ENCODE measurements at places on chromosomes 12 and 14.

- no peak for DNase-seq
Observed at GRCh38 chr12:52086944-52087835, 7.7 kb downstream of the SMIM41 start.

GRCh38 chr12:38527631-38528030, 211.1 kb downstream of the ALG10B start:
- DNase-seq, result no peak

- peak; percentile 49 for DNase-seq
Observed at GRCh38 chr12:51980051-51980808, 26.5 kb upstream of the TAMALIN start.

- DNase-seq, result no peak
Observed at GRCh38 chr14:20418501-20418909, 5.2 kb upstream of the TEP1 start.

DNA sequence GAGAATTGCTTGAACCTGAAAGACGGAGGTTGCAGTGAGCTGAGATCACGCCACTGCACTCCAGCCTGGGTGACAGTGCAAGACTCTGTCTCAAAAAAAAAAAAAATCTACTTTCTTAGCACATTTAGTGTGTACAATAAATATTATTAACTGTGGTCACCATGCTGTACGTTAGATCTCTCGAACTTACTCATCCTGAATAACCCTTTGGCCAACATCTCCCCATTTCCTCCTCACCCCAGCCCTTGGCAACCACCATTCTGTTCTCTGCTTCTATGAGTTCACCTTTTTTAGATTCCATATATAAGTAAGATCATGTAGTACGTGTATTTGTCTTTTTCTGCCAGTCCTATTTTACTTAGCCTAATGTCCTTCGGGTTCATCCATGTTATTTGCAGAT, 13.4 kb downstream of the FUT8 start:
- no peak for DNase-seq

DNA sequence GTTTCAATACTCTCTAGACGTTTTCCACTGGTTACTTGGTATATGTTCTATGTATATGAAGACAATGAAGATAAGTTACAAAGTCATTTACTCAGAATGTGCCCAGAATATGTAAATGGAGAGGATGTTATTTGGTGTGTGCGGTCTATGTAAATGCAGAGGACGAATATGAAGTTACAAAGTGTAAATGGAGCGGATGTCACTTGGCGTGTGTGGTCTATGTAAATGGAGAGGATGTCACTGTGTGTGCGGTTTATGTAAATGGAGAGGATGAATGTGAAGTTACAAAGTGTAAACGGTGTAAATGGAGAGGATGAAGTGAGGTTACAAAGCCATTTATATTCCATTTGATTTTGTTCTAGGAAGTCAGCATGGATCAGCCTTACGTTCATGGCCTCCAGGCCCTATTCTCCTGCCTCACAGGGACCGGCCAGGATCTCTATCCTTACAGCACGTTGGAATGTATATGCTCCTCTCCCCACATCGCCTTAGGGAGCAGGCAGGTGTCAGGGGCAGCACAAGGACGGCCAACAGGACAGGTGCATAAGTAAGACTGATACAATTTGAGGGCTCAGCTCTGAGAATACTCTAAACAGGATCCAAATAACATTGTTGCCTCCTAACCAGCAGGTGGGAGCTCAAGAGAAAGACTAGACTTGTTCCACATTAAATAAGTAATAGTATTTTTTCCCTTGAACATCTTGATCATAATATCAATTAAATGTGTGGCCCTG, 42.4 kb downstream of the GLRX5 start:
- DNase-seq, result no peak

GRCh38 chr12:104201238-104202001, 14.2 kb upstream of the TXNRD1 start:
- peak; percentile 21 for DNase-seq

DNA sequence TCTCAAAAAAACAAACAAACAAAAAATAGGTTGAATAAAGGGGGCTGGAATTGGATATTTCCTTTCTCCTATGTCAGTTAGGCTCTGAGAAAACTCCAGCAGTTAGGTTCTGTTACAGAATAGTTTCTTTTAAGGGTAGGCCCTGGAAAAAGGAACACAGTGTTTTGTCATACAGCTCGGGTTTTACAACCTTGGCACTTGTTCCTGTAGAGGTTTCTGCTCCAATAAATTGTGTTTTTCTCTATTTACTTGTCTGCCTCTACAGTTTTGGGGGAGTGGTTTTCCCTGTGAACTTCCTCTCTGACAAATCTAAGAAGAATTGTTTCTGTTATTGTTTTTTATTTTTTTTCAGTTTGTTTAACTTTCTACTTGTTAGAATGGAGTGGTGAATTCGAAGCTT, 167.6 kb downstream of the ACSS3 start:
- no peak for DNase-seq

- no peak for DNase-seq
Observed at GRCh38 chr12:106527356-106527755, 55.4 kb upstream of the RFX4 start.

DNA sequence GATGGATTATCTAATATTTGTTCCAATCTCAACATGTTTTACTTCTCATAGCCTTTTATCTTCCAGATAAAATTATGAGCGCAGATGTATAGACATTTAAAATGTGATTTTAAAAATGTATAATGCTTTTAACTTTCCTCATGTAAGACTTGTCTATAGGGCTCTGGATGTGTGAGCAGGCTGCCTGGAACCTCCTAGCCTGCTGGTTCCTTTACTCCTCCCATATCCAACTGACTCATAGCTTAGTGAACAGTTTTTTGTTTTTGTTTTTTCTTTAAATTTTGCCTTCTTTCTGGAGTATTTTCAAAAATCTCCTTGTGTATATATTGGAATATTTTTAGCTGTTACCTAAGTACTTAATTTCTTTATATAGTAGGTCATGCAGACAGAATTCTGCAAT, 115.4 kb downstream of the PDE3A start:
- no peak for DNase-seq

- no peak for DNase-seq
Observed at GRCh38 chr12:62787023-62787422, 147.9 kb downstream of the PPM1H start.

DNA sequence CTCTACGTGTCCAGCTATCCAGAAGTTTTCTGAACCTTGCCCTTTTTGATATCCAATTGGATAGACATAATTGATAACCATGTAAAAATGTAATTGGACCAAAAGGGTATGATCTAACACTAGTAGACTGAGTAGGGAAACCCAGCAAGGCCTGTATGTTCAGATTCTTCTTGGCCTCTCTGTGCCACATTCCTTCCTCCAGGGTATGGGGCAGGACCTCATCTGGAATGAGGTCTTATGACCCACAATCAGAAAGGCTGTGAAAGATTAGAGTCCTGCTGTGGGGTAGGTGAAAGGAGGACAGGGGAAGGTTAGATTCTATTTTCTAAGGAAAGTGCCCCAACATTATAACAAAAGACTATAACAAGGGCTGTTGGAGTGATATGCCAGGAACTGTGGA, 51.3 kb upstream of the A2ML1 start:
- DNase-seq, result no peak

DNA sequence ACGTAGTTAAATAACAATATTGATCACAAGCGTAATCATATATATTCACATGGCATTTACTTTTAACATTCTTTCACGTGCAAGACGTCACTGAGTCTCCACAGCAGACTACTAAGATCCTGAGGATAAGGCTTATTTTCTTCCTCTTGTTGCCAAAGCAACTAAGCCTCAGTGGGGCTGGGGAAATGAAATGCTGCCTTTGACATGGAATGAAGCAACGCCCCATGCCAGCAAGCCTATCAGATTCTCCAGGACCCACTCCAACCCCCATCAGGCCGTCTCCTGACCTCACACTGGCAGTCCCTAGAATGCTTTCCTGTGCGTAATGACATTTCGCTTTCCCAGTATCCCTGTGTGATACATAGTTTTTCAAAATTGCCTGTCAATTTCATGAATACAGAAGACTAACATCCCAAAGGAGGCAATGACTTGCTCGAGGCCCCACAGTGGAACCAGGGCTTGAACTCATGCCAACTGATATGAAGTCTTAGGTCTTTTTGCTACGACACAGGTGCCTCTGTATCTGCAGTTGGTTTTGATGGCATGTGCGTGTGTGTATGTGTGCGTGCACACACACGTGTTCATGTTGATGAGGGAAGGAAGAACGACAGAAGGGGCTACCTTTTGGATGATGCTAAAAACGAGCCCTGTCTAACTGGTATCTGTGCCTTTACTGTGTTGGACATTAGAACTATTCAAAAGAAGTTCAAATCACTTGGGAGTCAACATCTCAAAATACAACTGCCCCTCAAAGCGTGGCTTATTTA, 239.1 kb downstream of the VRK1 start:
- no peak for DNase-seq

DNA sequence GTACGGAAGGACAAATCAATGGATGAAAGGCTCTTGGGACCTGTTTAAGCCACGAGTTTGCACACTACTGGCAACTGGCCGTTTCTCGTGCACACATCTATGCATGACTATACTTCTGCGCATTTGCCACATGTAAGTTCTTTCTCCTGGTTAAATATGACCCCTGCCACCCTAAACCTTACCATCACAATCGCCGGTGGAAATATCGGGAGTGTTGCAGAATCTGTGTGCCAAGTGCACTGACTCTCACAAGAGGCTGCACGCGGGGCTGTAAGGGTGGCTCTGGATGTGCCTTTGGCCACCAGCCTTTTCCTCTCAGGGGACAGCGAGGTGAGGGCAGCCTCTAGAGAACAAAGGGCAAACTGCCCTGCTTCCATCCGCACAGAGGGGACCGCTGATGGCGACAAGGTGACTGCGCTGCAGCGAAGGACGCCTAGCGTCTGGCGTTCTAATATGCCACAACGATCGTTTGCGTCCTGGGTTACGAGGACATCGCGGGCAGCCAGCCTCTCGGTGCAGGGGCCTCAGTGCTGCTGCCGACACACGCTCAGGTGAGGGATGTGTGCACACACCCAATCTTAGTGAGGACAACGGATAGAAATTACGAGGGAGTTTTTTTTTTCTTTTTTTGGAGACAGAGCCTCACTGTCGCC, 232.2 kb downstream of the PCNX1 start:
- no peak for DNase-seq

DNA sequence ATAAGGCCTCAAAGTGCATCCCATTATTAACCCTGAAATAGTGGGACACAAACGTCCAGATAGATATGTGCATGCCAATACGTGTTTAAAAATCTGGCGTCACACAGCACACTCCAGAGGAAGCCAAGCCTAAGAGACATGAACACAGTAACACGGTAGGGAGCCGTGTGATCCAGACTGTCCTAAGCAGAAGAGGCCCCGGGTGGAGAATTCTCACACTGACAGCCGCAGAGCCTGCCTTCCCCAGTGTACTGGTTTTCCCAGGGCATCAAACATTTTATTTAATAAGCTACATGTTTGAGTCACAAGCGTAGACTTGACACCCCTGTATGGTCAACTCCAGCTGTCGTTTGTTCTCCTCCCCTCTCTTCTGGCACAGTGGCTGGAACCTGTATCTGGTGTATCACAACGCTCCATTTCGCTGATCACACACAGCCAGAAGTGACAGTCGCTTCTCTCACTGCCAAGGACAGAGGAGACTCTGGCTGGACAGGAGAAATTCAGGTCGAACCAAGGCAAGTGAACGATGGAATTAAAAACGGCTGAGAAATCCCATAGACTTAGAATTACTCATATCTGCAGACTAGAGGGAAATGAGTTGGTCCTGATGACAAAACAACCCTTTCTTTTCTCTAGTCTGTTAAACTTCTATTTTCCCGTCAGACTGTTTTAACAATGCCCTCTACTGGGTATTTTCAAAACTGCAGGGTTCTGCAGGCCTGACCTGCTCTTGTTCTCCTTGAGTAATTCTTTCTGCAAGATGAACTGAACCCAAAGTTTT, 359.9 kb downstream of the RGS6 start:
- no peak for DNase-seq

DNA sequence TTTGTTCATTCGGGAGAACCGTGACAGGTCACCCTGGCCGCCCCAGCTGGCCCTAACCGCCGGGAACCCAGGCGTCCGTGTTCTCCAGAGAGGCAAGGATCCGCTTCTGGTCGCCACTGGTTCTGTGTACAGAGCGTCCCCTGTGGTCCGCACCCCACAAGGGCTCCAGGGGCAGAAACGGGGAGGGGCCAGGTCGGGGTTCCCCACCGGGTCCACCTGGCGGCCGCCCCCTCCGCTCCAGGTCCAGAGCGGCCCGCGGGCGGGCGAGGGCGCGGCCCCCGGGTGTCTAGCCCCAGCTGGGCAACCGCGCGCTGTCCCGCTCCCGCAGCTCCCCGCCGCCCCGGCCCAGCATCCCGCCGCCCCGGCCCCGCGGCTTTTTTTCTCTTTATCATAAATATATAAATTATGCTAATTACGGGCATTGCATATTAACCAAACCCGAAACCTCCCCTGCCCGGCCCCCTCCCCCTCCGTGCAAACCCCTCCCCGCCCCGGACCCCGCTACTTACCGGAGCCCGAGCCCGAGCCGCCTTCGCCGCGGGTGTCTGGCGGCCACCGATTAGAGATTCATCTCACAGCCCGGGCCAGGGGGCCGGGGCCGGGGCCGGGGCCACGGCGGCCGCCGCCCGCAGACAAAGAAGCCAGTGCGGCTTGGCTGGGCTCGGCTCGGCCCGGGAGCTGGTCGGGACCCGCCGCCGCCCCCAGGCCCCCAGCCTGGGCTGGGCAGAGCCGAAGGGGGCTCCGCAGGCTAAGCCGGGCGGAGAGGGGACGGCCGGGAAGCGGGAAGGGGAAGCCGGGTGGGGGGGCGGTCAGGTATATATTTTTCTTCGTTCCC, 512 bp downstream of the POU6F1 start:
- peak; percentile 22 for DNase-seq

GRCh38 chr12:130555628-130556485, 160.2 kb downstream of the RIMBP2 start:
- DNase-seq, result no peak

DNA sequence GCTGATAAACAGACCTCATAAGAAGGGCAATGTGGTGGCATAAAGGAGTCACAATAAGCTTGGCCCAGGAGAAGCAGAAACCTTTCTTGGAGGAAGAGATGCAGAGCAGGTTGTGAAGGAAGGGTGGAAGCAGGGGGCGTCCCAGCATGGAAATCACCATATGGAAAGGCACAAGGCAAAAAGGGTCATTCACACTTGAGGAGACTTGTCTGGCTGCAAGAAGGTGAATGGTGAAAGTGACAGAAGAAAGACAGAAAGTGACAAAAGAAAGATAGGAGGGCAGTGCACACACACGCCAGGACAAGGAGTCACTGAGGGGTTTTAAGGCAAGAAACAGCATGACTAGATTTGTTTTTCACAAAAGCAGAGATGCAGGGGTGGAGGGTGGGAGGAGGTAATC, 38.3 kb downstream of the GALNT4 start:
- no peak for DNase-seq

- DNase-seq, result no peak
Observed at GRCh38 chr12:2679068-2679815, 115.5 kb upstream of the FKBP4 start.

DNA sequence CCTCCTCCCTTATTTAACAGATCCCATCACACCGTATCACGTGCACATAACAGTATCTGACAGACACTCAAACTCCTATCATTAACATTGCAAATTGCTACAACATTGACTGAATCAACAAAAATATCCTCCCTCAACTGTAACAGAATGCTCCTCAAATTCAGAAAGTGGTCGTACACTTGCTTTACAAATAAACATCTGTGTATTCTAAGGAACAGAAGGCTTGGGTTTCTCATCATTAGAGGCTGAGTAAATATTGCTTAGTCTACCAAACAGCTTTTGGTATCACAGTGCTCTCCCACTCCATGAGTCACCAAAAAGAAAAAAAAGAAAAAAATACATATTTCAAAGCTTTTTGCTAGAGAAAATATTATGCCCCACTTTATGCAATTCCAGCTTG, 23.9 kb downstream of the FERMT2 start:
- no peak for DNase-seq

Measured in activated T-cell treated with anti-CD3 and anti-CD28 coated beads for 48 hours (primary cell).